ENCODE measurements at places on chromosomes 2 and 18.

- DNase-seq = no peak
Observed at GRCh38 chr2:206095536-206096332, 9.8 kb upstream of the INO80D start.

DNA sequence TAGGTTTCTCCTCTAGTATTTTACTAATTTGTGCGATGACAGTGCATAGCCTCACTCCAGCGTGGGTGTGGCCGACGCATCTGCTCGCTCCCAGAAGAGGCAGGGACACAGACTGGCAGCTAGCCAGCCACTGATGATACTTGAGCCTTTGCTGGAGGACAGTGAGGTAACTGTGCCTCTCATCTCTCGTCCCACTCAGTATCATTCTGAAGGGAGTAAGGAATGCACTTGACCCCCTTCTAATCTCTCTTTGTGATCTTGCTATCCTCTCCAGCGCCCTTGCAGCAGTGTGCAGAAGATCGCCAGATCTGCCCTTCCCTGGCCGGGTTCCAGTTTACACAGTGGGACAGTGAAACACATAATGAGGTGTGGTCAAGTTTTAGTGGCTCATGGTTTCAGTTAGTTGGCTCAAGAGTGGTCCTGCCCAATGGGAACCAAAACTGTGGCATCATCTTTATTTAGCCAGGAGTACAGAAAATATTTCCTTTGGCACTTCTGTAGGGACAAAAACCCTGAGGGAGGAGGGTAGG lies 17.5 kb downstream of the NCAPH start:
- DNase-seq = no peak

DNA sequence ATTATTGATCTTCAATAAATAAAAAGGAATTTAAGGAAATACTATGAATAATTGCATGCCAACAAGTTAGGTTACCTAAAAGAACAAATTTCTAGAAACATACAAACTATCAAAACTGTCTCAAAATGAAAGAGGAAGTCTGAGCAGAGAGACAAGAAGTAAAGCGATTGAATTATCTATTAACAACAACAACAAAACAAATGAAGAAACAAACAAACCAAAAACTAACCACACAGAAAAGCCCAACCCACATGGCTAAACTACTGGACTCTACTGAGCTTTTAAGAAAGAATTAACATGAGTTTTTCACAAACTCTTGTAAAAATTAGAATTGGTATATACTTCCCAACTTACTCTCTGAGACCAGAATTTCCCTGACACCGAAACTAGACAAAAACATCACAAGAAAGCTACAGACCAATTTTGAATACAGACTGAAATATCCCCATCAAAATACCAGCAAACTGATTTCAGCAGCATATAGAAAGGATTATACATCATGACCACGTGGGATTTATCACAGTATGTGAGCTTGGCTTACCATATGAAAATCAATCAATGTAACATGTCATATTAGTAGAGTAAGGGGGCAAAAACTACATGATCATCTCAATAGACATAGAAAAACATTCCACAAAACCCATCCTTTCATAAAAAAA lies 16.6 kb upstream of the GALNT1 start:
- no peak for DNase-seq

GRCh38 chr2:204964414-204964813 lies 419.1 kb downstream of the PARD3B start:
- no peak for DNase-seq

DNA sequence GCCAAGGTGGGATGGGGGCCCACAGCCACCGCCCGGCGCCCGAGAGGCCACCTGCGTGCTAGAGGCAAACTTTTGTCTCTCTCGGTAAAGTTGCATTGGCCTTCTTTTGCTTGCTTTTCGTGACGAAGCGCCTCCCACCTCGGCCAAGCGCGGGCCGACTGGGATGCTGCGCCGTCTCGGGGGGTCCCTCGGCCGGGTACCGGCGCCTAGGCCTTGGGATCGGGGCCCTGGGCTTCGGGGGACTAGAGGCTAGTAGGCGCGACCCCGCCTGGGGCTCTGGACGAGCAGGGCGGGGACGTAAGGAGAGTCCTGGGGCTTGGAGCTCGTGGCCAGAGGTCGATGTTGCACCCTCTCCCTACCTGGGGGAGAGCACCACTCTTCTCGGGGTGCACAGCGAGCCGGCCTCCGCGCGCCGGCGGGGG lies 545 bp downstream of the GLI2 start:
- no peak for DNase-seq

GRCh38 chr2:122867941-122868340 lies 1112.5 kb downstream of the TSN start:
- no peak for DNase-seq

DNA sequence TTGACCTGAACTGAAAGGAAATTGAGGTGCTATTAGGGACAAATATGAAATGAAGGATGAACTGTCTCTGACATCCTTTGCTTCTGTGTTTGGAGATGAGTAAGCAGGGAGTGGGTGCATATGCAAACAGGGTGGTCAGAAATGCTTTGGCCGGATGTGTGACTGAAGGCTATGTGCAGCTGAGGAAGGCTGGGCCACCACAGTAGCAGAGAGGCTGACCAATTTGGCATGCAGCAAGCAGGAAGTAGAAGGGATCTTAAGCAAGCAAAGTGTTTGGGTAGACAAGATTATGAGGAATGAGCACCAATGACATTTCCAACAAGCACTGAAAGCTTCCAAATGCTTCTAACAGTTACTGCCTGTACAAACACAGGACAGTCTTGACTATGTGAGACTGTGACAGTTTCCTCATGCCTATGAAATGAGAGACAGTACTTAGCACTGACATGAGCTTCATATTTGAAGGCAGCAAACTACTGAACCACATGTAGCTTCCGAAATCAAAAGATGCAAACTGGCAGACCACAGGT lies 3.3 kb upstream of the ACTR3 start:
- peak; percentile 58 for DNase-seq

GRCh38 chr2:239720361-239721360 lies 304.5 kb downstream of the NDUFA10 start:
- DNase-seq = no peak

GRCh38 chr2:28366496-28367282 lies 26.0 kb upstream of the FOSL2 start:
- no peak for DNase-seq

- DNase-seq = no peak
Observed at GRCh38 chr2:52955079-52955478, 812.5 kb upstream of the CHAC2 start.

DNA sequence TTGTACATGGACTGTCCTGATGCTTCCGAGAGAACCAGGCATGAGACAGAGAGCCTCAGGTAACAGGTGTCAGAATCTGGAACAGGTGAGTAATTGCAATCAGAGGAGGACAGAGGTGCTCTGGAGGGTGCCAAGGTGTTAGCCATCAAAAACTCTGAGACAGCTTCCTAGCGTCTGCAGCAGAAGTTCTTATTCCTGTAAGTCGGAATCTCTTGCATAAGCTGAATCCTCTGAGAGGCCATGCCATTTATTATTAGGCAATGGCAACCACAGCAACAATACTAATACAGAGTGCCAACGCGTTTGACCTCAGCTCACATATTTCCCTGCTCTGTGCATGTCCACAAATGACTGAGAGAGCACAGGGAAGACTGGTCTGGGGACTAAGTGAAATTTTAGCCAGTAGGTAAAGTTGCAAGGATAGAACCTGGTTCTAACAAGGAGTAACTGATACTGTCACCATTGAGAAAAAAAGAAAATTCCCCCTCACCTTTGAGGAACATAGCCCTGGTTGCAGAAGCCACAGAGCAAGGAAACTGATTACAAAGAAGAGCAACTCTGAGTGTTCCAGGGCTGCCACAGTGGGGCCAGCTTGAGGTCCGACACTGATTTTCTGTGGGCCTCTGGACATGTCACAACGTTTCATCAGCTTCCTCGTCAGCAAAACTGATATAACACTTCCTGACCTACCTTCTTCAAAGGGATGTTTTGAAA lies 55.1 kb upstream of the ACSL3 start:
- peak; percentile 46 for DNase-seq

DNA sequence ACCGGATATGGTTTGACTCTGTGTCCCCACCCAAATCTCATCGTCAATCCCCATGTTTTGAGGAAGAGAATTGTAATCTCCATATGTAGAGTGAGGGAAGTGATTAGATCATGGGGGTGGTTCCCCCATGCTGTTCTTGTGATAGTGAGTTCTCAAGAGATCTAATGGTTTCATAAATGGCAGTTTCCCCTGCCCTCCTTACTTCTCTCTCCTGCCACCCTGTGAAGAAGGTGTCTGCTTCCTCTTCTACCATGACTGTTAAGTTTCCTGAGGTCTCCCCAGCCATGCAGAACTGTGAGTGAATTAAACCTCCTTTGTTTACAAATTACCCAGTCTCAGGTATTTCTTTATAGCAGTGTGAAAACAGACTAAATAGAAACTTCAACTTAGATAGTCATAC lies 69.5 kb downstream of the SESTD1 start:
- no peak for DNase-seq

DNA sequence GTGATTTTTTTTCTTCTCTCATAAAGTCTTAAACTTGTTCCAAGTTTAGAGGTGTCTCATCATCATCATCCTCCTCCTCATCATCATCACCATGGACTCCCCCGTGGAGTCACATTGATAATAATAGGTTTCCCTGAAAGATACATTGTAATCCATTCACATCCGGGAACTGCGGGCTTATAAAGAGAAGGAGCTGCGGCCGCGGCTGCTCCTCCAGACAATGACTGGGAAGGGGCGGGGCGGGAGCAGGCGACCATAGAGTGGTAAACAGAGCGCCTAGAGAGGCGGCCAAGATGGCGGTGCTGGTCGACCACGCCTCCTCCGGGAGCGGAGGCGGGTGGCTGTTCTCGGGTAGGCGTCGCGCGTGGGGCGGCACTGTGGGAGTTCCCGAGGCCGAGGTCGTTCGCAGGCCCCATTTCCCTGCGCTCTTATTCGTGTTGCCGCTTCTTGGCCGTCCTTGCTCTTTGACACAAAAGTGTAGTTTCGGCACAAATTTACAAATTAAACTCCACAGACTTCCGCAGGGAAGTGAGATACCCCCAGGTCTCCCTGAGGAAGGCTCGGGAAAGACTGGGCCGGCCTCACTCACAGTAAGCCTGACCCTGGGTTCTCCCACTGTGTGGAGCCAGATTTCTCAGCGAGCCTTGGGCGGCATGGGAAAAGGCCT lies 1.8 kb upstream of the TCF4 start:
- DNase-seq = peak; percentile 75

DNA sequence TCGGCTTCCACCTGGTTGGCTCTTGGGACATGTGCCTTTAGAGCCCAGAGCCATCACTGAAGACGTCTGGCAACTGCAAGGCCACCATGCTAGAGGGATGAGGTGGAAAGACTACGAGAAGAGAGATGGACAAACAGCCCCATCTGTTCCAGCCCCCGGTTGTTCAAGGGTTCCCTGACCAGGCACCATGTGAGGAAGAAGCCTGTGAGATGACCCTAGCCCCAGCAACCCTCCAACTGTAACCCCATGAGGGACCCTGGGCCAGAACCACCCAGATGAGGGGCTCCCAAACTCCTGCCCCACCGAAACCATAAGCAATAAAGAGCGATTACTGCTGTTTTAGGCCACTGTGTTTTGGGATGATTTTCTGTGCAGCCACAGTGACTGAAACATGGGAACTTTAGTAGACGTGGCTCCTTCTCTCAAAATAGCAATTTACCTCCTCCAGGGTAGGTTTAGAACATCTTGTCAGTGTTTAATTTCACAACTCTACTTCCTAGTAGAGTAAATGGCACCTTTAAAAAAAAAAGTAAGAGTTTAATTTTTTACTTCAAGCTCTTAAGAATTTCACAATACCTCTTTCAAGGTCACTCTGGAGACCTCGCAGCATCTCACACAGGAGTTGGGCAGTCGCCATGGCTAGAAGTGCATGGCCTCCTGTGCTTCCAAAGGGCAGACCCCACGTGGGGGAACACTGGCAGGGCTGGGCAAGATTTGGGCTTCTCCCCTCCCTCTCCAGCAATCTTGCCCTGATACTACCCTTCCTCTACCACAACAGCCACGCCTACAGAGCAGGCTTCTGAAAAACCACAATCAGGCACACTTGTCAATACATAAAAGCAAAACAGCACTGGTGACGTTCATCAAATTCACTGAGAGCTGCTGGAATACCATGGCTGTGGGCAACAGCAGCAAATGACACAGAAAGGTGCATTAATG lies 48.8 kb downstream of the TMEM163 start:
- DNase-seq = no peak

DNA sequence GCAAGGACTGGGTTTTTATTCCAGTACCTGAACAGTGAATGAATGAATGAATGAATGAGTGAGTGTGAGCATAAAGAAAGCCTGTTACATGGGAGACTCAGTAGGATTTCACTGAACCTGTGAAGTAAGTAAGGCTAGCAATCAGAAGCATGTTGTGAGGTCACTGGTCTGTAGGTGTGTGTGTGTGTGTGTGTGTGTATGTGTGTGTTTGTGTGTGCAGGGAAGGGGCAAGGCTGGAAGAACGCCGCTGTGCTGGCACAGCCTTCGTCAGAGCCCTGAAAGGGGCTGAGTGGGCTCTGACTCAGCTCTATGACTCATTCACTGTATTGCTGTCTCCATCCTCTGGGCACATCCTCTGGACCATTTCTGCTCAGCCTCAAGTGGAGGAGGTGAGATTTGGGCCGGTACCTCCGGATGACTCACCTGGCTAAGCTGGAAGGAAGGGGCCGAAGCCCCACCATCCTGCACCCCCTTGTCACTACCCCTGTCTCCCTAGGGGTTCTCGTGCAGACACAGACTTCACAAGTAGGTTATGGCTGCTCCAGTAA lies 51.4 kb upstream of the MRPL33 start:
- peak; percentile 92 for DNase-seq

DNA sequence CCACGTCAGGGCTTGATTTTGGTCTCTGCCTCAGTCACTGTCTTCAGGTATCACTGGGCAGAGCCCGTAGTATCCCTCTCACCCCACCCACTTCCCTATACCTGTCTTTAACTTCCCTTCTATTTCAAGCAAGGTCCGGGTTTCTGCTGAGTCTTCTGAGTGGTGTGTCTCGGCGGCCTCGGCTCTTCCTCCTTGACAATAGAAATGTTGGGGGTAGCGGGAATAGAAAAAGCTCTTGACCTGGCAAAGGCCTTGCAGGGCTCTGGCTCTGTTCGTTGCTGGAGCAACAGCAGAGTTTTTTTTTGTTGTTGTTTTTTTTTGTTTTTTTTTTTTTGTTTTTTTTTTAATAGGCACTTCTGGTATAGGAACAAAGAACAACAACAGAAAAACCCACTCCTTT lies 16.0 kb upstream of the IGFBP5 start:
- no peak for DNase-seq

- DNase-seq = no peak
Observed at GRCh38 chr2:138760676-138761075, 19.5 kb downstream of the NXPH2 start.

DNA sequence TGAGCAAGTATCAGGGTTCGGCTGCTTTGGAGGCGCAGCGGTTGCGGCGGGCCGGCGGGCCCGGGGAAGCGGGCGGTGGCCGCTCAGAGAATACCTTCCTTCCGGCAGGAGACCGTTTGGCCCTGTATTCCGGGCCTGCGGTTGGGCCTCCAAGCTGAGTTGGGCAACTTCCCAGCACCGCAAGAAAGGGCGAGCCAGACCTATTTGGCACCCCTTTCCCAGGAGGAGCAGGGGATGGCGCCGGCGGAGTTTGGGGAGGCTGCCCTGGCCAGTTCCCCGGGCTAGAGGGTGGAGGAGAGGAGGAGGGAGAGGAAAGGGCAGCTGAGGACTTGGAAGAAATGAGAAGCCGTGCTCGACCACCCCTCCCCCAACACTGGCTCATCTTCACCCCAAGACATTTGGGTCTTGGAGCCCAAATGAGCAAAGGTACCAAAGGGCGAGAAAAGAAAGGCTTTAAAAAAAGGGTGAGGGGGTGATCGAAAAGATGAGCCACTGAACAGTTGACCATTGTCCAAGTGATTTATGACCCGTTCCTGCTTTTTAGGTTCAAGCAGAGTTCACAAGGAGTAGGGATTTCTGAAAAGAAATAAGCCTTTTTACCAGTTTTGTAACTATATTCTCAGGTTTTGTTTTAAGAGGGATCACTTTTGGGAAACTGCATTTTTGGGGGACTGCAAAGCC lies 8.4 kb downstream of the HOXD3 start:
- no peak for DNase-seq

Data from epithelial cell of prostate (primary cell).